ENCODE measurements at places on chromosomes 3 and 15.

DNA sequence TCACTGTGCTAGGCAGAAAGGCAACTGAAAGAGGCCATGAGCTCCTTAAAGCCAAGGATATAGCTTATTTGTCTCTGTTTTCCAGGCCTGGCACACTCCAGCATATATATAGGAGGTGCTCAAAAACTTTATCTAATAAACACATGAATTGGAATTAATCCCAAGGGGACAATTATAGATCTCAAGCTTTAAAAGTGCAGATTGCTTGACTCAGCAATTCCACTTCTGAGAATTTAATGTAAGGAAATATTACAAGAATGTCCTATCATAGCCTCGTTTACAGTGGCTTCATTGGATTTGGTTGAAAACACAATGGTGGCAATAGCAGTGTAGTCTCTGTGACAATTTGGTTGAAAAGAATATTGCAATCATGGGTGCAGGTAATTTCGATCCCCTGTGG, 267.3 kb downstream of the SHQ1 start:
- DNase-seq = peak; percentile 30

DNA sequence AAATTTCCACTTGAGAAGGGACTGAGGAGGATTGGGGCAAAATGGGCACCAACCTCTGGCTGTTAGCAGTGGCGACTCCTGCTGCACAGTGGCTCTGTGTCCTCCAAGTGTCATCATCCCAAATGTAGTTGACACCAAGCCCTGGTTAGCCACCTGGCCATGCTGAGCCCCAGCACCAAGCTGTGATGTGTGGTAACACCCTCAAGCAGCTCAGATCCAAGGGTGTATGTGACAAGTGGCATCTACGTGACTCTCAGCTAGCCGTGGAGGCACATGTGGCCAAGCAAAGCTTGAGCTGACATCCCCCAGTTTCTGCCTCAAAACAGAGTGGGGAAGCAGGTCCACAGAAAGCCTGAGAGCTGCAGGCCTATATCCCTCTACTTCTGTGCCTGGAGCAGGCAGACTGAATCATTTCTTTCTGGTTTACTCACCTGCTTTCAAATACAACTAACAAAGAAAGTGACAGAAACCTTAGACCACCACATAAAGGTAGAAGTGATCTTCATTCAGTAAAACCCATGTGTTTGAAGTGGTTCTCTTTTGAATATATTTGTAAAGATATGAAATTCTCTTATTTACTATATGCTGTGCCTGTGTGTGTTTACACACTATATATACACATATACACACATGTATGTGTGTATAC, 40.0 kb downstream of the FOXP1 start:
- no peak for DNase-seq

GRCh38 chr3:187739561-187740332, 5.5 kb downstream of the BCL6 start:
- peak; percentile 65 for DNase-seq

GRCh38 chr15:40902605-40903561, 8.6 kb downstream of the VPS18 start:
- peak; percentile 49 for DNase-seq

DNA sequence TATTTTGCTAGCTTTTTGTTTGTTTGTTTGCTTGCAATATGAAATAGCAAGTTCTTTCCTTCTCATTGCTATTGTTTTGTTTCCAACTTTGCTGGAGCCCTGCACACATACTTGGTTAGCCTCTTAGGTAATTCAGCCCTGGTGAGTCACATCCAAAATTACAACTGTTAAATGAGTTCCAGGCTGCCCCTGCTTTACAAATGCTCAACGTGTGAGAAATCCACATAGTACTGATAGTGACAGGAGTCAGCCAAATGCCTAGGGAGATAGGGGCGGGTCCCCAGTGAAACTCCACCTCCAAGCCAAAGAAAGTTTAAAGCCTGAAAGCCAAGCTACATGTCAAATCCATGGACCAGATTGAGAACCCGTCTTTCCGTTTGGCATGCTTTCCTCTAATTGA, 81.3 kb upstream of the RNF7 start:
- no peak for DNase-seq

DNA sequence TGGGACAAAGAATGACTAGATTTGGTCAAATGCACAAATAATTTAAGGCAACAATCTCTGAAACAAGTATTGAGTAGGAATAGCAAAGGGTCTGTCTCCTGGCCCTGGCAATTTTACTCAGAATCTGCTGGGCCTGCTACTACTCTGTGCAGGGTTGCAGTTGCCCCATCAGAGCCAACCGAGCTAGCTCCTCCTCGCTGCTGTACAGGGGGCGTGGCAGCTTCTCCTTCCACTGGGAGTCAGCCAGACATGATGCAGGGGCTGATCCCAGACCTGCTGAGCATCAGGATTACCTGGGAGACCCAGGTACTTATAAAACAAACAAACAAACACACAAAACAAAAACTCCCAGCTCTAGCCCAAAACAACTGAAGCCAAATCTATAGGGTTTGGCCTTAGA, 30.5 kb upstream of the PXYLP1 start:
- no peak for DNase-seq

GRCh38 chr15:63059573-63060216, 17.1 kb downstream of the TPM1 start:
- no peak for DNase-seq

GRCh38 chr15:85000937-85001336, 19.3 kb downstream of the PDE8A start:
- no peak for DNase-seq

- peak; percentile 1 for DNase-seq
These were observed 20.4 kb upstream of the MAP6D1 start for GRCh38 chr3:183845608-183846288.

Measured in OCI-M1 (cell line).